NCI-H1436 (cell line): ENCODE measurements at places on chromosomes 1 and 21.

DNA sequence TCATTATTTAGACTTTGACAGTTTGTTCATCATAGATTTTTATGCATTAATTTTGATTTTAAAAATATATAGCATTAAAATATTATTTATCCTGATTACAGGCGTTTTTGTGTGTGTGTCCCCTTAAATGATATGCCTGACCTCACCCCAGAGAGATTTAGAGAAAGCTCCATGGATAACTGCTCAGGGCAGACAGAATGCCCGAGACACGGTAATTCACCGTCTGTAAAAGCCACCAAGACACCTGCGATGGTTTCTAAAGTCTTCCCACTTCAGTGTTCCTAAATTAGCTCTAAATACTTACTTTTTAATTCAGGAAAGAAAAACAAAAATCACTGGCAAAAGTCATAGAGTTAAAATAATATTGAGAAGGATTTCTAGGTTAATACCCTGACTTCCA lies 350.6 kb upstream of the RUNX1 start:
- no peak for DNase-seq

GRCh38 chr1:94831641-94832040 lies 11.5 kb downstream of the SLC44A3 start:
- DNase-seq: no peak

DNA sequence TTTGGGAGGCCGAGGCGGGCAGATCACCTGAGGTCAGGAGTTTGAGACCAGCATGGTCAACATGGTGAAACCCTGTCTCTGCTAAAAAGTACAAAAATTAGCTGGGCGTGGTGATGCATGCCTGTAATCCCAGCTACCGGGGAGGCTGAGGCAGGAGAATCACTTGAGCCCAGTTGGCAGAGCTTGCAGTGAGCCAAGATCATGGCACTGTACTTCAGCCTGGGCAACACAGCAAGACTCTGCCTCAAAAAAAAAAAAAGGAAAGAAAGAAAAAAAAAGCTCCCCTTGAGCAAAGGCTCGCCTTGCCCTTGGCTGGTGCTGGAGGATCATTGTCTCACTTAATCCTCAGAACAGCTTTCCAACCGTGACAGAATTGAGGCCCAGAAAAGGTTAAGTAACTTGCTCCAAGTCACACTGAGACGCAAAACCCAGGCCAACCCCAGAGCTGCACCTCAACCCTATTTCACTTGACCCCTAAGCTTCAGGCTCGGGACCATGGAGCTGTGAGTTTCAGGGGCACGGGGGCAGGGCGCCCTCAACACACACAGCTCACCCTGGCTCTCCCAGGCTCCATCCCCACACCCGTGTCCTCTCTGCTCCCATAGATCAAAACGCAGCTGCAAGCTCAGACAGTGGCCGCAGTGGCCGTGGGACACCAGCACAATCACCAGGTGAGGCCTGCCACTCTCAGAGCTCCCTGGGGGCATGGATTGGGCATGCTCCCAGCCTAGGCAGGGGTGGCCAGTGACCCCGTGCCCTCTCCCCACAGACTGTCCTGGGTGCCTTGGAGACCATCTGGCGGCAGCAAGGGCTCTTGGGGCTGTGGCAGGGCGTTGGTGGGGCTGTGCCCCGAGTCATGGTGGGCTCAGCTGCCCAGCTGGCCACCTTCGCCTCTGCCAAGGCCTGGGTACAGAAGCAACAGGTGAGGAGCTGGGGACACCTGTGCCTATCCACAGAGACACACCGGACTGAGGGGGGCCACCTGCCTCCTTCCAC lies 1.6 kb downstream of the SLC25A34 start:
- no peak for DNase-seq

- no peak for DNase-seq
These were observed 76.4 kb downstream of the TTC3 start for GRCh38 chr21:37149411-37149810.

DNA sequence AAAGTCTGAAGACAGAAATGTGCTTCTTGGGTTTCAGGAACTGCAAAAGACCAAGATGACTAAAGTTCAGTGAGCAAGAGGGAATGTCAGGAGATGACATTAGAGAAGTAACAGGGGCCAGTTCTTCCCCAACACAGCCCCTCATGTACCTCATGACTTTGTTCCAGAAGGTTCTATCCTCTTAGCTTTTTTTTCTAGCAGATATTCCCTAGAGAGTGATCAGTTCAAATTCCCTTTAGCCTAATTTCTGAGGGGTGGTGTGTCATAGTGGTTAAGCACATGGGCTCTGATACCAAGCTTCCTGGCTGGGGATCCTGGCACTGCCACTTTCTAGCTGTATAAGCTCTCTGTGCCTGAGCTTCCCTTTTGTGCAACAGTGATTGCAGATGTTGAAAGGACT lies 108.0 kb downstream of the LBR start:
- DNase-seq: no peak

GRCh38 chr1:116664366-116664977 lies 3.1 kb downstream of the IGSF3 start:
- DNase-seq: no peak

- DNase-seq: no peak
These were observed 42.1 kb downstream of the DMRTB1 start for GRCh38 chr1:53501065-53502005.

GRCh38 chr1:111481387-111482221 lies 7.8 kb downstream of the C1orf162 start:
- DNase-seq: peak; percentile 10

- no peak for DNase-seq
These were observed 83.5 kb upstream of the HIVEP3 start for GRCh38 chr1:42002220-42002619.

DNA sequence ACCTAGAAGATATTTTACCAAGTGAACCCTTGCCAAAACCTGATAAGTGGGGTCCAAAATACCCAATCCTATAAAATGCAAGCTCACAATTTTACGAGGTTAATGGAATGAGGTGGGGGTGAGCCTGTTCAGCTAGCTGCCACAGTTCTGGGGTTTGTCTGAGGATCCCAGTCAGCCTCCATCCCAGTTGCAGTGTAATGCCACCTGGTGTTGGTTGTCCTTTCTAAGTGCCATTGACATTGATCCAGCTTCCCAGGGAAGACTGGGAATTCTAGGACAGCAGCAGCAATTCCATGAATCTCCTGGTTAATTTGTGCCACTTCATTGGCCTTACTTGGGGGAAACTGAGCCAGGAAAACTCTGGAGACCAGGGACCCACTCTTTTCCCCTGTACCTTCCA lies 298.3 kb downstream of the RWDD3 start:
- DNase-seq: no peak

GRCh38 chr21:35404247-35404646 lies 355.1 kb upstream of the RUNX1 start:
- no peak for DNase-seq

DNA sequence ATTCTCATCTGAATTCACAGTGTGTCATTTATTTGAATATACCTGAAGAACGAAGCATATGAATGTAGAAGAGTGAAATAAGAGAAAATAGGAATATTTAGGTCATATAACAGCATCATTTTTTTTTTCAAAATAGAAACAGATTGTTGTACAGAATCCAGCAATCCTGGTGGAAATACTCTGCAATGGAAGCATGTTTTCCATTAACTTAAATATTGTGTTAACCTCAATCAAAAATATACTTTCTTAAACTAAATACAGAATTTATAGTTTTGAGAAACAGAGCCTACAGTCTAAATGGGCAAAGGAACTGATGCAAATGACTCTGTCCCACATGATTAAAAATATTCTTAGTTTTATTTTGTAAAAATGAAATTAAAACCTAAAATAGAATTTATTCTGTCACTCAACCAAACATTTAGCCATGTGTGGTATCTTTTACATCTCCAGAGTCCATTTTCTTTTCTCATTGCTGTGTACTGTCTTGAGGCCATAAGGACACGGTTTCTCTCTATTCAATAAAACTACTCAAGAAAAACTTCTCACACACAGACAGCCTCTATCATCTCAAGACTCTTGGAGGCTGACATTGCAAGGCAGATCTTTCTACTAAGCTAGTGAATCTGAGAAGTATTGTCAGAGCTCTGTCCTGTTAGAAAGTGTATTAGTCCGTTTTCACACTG lies 322.6 kb downstream of the LTN1 start:
- no peak for DNase-seq

DNA sequence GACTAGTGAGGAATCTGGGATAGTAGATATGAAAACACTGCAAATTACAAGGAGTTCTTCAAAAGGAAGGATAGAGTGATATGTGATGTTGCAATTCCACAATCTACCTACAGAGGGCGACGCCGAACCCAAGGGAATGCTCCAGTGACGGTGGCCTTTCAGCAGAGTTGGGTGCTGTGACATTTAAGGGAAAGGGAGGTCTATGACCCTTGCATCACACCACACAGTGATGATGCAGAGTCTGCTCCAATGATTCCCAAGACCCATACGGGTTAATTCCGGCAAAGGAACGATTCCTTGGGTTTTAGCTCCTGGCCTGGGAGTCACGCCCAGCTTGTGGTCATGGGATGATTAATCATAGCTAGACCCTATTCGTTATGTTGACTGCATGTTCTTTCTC lies 123.0 kb upstream of the IGSF21 start:
- DNase-seq: peak; percentile 44

DNA sequence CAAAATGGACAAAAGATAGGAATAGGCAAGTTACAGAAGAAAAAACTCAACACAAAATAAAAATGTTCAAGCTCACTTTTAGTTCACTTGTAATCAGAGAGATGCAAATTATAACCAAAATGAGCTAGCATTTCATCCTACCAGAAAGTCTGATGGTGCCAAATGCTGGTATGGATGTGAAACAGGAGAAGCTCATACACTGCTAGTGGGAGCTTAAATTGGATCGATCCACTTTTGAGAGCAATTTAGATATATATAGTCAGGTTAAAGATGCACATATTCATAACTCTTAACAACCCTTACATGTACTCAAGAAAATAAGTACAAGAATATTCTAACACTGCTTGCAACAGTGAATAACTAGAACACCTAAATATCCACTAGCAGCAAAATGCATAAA lies 18.5 kb upstream of the CAMSAP2 start:
- no peak for DNase-seq

GRCh38 chr1:31789259-31790065 lies 25.3 kb upstream of the ADGRB2 start:
- peak; percentile 84 for DNase-seq

- DNase-seq: no peak
These were observed 13.0 kb upstream of the PADI6 start for GRCh38 chr1:17359031-17359430.

GRCh38 chr21:42777064-42777756 lies 102.1 kb downstream of the WDR4 start:
- DNase-seq: no peak

GRCh38 chr1:78303620-78304019 lies 187.2 kb upstream of the PTGFR start:
- DNase-seq: no peak

DNA sequence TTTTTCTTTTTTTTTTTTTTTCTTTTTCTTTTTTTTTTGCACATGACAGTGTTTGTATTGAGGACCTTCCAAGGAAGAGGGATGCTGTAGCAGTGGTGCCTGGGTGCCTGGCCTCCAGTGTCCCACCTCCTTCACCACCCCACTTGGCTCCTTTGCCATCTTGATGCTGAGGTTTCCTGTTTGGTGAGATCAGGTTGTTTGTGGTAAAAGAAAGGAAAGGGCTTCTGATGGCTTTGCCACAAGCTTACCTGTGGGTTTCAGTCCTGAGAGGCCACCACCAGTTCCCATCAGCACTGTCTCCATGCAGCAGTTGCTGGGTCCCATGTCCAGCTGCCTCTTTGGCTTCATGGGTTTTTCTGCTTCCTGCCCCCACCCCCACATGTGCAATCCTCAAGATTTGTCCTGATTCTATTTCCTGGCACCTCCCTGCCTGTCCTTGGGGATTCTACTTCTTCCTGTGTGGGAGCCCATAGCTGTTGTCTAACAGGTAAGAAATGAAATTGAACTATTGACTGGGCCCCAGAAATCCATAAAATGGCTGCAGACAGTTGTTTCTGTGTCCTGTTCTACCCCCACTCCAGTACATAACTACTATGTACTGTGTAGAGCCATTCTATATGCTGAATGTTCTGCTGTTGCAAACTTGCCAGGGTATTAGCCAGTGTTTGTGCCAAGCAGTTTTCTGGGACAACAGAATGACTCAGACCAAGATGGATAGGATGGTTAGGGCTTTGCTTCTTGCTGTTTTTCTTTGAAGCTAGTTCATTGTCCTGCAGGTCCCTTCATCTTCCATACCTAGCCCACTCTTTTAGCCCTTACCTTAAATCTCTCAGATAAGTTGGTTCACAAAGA lies 4.2 kb upstream of the CCDC28B start:
- DNase-seq: no peak

GRCh38 chr1:236389253-236389652 lies 4.8 kb upstream of the EDARADD start:
- no peak for DNase-seq

- DNase-seq: no peak
These were observed 249.0 kb downstream of the PRDM2 start for GRCh38 chr1:13948888-13949391.

DNA sequence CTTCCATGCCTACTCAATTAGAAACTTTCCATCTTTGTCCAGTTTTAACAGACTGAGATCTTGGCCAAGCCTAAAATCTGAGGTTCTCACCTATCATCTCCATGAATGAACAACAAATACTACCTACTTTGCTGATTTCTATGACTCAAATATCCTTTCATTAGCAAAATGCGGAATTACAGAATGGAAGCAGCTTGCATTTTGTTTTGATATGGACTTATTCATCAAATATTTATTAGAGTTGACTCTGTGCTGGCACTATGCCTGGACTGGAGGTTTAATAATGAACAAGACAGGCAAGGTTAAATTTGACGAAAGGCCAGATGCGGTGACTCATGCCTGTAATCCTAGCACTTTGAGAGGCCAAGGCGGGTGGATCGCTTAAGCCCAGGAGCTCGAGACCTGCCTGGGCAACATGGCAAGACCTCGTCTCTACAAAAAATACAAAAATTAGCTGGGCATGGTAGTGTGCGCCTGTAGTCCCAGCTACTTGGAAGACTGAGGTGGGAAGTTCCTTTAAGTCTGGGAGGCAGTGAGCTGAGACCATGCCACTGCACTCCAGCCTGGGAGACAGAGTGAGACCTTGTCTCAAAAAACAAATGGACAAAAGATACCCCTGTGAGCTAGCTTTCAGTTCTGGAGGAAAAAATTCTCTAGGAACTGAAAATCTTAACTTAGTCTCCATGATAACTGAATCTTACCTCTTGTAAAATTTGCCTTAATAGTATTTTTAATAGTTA lies 29.4 kb upstream of the SOD1 start:
- no peak for DNase-seq

GRCh38 chr1:224343679-224344078 lies 13.0 kb upstream of the CNIH4 start:
- DNase-seq: no peak

DNA sequence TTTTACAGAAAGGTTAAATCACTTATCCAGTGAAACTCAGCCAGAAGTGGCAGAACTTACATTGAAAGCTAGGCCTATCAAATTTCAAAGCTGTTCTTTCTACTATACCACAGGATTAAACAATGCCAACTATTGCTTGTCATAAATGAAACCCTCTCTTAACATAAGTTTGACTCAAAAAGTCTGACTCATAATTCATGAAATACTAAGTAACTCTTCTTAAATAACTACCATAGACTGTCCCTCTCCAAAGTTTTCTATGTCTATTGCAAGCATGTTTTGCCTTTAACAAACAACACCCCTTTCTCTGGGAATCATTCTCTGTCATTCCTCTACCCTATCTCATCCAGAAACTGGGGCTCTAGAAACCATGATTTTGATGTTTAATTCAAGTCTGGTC lies 109.5 kb upstream of the UBE2U start:
- DNase-seq: no peak
